ENCODE measurements at places on chromosomes 7 and 10.

GRCh38 chr7:39969431-39969830 is 19.4 kb downstream of the CDK13 start:
- DNase-seq, result no peak

- DNase-seq, result no peak
Observed at GRCh38 chr10:14508725-14509124, 178.0 kb upstream of the FRMD4A start.

DNA sequence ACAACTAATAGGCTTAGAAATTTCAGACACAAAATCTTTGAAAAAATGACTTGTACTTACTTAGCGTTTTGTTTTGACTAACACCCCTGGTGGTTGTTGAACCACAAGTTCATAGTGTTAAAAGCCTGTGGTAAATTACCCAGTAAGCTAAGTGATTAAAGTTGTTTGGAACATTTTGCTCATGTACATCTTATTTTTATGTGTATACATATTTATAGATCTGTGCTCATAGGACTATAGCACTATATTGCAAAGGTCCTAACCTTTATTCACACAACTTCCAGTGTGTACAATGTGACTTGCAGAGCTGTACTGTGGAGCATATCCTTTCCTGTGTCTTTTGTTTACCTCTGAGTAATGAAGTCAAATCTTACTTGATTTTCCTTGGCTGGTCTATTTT is 79.6 kb downstream of the BMPR1A start:
- DNase-seq, result no peak

- no peak for DNase-seq
Observed at GRCh38 chr10:11007476-11008020, 10.1 kb upstream of the CELF2 start.

GRCh38 chr10:106183041-106183440 is 981.5 kb downstream of the SORCS1 start:
- no peak for DNase-seq

Data from common myeloid progenitor, CD34-positive (primary cell).